ENCODE measurements at places on chromosomes 2 and 18.

DNA sequence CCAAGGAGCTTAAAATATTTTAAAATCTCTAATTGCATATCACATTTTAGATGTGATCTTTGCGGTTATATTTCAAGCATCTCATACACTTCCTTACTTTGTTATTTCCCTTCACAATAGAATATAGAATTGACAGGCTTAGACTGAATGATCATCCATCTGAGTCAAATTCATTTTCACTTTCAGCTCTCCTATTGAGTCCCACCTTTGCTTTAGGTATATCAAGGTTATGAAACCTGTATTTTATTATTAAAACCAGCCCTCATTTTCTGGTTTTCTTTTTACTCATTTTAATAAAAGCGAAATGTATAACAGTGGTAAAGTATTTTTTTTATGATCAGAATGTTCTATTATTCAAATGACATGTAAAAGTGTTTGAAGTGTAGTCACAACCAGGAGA, 162.9 kb upstream of the KYNU start:
- no peak overlapping the region for H3K4me3 ChIP-seq
- H3K36me3 ChIP-seq = no peaks in the 10 kb centered on the region
- no peak overlapping the region for H3K27ac ChIP-seq
- H3K4me1 ChIP-seq = no peaks in the 10 kb centered on the region
- H3K27me3 ChIP-seq = no peaks in the 10 kb centered on the region
- DNase-seq = no peak

- DNase-seq = no peak
- no peak overlapping the region for H3K4me3 ChIP-seq
- no peaks in the 10 kb centered on the region for H3K27me3 ChIP-seq
Observed at GRCh38 chr18:42025491-42025890, 70.5 kb downstream of the PIK3C3 start.

- H3K27ac ChIP-seq = no peak overlapping the region
- H3K4me3 ChIP-seq = no peak overlapping the region
- no peaks in the 10 kb centered on the region for H3K4me1 ChIP-seq
- no peak for DNase-seq
- H3K27me3 ChIP-seq = peaks cover 11% of the 10 kb centered on the region
Observed at GRCh38 chr18:13165636-13166423, 52.7 kb upstream of the LDLRAD4 start.

DNA sequence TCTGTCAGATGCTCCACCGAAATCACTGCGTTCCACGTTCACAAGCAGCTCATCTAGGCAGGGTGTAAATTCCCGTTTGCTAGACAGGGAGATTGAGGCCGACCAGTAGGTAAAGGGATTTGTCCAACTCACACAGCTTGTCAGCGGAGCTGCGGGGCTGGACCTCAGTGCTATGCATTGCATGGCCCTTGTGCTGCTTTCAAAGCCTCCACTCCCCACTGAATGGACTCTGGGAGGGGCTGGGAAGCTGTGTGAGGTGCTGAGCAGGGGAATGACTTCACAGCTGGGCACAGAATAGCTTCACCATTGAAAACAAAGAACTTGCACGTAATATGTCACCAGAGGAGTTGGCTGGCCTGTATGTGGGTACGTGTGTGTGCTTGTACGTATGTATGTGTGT, 21.4 kb downstream of the CELF4 start:
- no peak for DNase-seq
- no peak overlapping the region for H3K27ac ChIP-seq
- no peak overlapping the region for H3K4me3 ChIP-seq
- no peaks in the 10 kb centered on the region for H3K36me3 ChIP-seq
- H3K4me1 ChIP-seq = no peaks in the 10 kb centered on the region

DNA sequence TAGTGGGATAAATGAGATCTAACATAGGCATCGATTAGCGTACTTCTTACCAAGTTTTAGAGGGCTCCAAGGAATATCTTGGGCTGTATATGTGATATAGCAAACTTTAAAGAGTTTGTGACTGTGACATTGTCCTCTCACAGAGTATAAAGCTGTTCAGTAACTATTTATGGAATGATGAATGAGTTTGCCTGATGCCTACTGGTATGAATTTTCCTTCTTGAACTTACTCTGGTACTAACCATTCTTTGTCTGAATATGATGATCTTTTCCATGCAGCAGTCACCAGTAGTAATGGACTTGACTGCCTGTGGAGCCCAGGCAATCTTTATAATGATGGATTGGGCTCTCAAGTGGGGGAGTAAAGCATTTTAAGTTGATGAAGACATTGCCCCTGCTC, 120.5 kb downstream of the PARD3B start:
- no peaks in the 10 kb centered on the region for H3K27me3 ChIP-seq
- no peaks in the 10 kb centered on the region for H3K4me1 ChIP-seq
- no peak for DNase-seq
- H3K27ac ChIP-seq = no peak overlapping the region
- no peak overlapping the region for H3K4me3 ChIP-seq
- H3K36me3 ChIP-seq = no peaks in the 10 kb centered on the region

- H3K27ac ChIP-seq = no peak overlapping the region
- H3K36me3 ChIP-seq = no peaks in the 10 kb centered on the region
- DNase-seq = no peak
- H3K4me3 ChIP-seq = no peak overlapping the region
- no peaks in the 10 kb centered on the region for H3K27me3 ChIP-seq
Observed at GRCh38 chr2:162118166-162119031, 33.6 kb downstream of the GCG start.

DNA sequence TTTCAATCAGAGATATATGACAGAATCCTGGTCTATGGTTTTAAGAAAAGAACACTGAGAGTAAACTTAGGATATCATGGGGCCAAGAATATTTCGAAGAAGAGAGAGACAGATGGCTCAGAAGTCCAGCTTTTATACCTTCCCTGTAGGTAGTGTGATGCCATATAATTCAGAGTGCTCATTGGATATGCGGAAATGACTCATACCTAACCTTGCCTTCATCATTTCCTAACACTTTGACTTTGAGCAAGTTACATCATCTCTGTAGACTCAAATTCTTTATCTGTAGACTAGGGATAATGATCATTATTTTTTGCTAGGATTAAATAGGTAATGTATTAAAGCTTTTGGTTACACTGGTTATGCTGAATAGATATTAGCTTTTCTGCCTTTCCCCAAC, 461.6 kb upstream of the CNTNAP5 start:
- H3K36me3 ChIP-seq = no peaks in the 10 kb centered on the region
- H3K4me1 ChIP-seq = no peaks in the 10 kb centered on the region
- H3K27ac ChIP-seq = no peak overlapping the region

DNA sequence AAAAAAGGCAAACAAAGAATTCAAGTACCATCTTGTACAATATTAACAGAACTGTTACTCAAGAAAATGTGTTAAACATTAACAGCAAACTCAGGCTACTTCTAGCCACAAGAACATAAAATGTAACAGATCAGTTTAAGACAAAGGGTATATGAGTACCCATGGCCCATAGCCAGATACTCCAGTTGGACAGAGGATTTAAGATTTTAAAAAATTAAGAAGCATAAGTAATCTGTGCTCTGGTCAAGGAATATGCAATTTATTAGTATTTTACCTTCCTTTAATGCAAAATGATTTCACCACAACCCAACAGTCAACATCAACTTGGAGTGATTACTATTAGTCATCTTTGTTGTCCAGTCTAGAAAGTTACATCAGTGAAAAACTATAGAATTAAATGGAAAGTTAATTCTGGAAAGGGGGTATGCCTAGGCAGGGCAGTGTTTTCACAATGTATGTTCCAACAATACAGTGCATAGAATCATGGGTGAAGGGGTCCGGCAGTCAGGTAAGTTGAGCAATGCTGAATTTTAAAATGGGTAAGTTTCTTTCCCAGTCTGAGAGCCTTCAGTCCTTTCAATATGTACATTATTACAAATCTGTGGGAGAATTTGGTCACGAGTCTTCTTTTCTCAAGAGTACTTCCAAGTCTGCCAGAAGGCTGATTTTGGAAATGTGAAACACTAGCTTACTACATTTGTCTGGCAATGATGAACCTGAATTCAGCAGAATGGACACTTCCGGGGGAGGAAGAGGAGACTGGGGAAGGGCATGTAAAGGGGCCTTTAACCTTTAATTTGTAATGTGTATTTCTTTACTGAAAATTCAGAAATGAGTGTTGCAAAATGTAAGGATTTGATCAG, 34.5 kb downstream of the SFT2D3 start:
- H3K4me1 ChIP-seq = peaks cover 15% of the 10 kb centered on the region
- no peak for DNase-seq
- no peak overlapping the region for H3K27ac ChIP-seq
- H3K4me3 ChIP-seq = no peak overlapping the region
- no peaks in the 10 kb centered on the region for H3K27me3 ChIP-seq

DNA sequence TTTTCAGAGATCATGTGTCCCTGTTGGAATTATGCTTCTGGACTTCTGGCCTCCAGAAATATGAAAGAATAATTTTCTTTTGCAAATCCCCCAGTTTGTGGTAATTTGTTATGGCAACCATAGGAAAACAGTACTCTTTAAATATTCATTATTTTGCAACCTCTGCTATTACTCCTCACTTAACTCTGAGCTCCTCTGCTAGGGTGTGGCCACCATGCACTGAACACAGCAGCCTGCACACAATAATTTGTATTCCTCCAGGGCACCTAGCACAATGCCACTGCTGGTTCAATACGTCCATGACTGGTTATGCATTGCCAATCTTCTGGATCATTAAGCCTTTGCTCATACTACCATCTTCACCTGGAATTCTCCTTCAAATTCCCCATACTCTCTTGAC, 232.0 kb downstream of the CNTNAP5 start:
- H3K4me1 ChIP-seq = no peaks in the 10 kb centered on the region
- H3K36me3 ChIP-seq = no peaks in the 10 kb centered on the region
- no peak for DNase-seq
- H3K27ac ChIP-seq = no peak overlapping the region
- H3K4me3 ChIP-seq = no peak overlapping the region

All from activated naive CD8-positive, alpha-beta T cell treated with anti-CD3 and anti-CD28 coated beads, Interleukin-2, amount 50 U/mL, for 24 hours (primary cell).